AG04450 (cell line): ENCODE measurements at places on chromosomes 5 and 9.

GRCh38 chr9:123562844-123563346 lies 206.9 kb downstream of the CRB2 start:
- peak; percentile 61 for DNase-seq

- no peak for DNase-seq
Observed at GRCh38 chr5:147555176-147555575, 45.3 kb upstream of the DPYSL3 start.

GRCh38 chr5:102547141-102548035 lies 48.6 kb upstream of the SLCO6A1 start:
- no peak for DNase-seq

- DNase-seq, result no peak
Observed at GRCh38 chr5:1526681-1527131, 2.9 kb upstream of the LPCAT1 start.

DNA sequence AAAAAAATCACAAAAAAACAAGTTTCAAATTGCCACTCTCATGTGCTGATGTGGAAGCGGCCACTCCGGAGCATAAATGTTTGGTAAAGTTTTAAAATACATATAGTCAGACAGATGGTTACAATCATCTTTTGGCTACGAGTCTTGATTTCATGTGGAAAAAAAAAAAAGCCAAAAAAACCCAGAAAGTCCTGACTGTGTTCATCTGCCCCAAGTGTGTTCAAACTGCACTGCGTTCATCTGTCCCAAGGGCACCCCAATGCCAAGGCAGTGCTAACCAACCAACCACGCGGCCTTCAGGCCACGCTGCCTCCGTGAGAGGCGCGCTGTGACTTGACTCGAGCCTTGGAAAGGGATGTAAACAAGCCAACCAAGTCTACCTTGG lies 127.1 kb downstream of the MYO10 start:
- DNase-seq, result no peak

DNA sequence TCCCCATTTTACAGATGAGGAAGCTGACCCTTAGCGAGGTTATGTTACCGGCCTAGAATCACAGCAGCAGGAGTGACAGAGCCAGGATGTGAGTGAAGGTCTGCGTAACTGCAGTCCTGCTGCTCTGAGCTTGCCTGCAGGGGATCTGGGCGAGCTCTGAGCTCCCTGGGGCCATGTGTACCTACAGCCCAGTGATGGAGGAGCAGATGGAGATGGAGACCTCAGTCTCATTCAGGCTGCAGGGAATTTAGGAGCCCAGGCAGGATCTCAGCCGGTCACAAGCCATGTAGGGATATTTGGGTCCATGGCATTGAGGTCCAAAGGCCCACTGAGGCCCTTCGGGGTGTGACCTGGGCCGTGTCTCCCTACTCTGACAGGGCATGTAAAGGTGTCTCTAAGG lies 170.6 kb downstream of the CACNA1B start:
- no peak for DNase-seq

- DNase-seq, result no peak
Observed at GRCh38 chr5:148708854-148709253, 54.5 kb upstream of the HTR4 start.

- DNase-seq, result no peak
Observed at GRCh38 chr9:130624154-130624553, 40.2 kb upstream of the PRDM12 start.

DNA sequence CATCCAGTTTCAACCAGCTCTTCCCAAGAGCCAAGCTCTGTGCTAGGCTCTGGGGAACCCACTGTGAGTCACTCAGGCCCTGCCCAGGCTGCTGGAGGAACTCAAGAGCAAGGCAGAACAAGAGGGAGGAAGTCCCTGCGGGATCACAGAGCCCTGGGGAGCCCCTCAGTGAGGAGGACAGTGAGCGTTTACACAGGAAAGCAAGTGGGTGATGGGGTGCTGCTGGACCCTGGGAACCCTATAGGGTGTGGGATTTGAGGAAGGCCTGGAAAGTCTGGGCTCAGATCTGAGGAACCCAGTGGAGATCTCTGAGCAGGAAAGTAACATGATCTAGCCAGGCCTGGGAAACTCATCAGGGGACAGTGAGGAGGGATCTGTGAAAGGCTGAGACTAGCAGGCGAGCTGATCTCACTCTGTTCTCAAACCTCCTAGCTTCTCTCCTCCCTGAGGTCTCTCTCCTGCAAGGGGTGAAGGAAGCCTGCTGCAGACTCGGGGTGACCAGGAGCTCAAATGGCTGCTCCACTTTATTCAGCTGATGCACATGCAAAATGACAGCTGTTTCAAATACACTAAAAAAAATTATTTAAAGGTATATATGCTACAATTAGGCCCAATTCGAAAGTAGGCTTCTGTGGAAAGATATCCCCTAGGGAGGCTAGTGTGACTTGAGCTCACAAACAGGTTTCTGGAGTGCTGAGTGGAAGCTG lies 70.0 kb downstream of the SHB start:
- no peak for DNase-seq

DNA sequence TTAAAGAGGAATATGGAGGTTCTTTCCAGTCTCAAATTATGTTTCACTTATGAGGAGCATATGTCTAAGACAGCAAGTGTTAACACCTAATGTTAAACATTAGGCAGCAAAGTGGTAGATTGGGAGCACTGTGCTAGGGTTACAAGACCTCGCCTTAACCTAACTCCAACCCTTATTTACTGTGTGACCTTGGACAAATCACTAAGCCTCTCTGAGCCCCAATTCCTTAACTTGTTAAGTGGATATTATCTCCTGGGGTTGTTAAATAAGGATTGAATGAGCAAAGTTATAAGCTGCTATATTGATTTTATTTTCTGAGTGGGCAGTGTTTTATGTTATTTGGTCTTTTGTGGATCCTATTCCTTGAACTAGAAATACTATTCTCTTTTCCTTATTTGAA lies 38.3 kb downstream of the TMEFF1 start:
- DNase-seq, result no peak

GRCh38 chr5:171609806-171610452 lies 175.7 kb upstream of the SMIM23 start:
- DNase-seq, result no peak

DNA sequence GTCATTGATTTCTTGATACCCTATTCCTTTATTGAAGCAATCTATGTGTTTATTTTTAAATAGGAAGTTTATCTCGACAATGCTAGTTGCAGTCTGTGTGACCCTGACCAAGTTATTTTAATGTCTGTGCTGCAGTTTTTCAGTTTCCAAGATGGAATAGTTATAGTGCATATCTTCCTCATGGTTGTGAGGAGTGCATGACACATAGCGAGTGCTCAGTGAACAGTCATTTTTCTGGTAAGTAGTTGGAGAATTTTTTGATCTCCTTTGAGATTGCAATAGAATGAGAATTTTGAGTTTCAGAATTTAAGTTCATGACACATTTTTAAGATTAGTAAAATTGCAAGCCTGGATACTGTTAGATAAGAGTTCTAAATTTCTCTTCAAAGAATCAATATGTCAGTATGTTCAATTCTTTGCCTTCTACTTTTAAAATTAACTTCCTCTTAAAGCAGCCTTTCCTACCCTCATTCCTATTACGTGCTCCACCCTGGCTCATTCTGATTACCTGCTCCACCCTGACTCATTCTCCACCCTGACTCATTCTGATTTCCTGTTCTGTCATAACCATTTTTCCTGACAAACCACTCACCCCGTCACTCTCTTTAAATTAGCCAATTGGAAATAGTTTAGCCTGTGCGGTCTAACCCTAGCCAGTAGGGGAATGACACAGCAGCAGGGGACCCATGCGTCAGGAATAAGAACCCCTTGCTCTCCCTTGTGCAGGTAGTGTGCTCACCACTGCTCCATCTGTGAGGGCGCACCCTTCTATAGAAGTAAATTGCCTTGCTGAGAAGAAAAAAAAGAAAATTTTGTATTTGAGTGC lies 30.7 kb downstream of the SPIN1 start:
- no peak for DNase-seq

DNA sequence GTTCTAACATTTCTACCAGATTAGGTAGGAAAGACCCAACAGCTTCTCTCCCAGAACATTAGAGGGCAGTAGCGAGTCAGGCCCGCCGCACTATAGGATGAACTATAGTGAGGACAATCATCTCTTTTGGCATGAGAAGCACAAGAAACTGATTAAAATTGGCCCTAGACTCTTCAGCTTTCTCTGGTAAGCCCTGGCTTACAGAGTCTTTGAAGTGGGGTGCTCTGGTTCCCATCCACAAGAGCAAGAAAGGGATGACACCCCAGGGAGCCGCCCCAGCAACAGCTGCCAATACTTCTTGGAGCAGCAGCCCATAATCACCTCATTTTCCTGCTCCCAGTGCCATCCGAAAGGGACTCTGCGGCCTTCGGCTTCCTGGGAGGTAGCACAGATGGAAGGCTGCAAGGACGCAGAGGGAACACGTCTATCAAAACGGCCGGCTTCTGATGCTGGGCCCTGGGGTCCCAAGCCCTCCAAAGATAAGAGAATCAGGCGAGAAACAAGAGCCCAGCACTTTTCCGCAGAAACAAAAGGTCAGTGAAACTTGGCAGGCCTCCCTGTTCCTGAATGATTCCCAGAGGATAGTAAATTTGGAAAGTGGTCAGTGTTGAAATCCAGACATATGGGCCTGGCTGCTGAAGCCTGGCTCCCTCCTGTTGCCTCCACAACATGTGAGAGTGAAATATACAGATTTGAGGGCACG lies 69.3 kb downstream of the HSD17B3 start:
- peak; percentile 18 for DNase-seq

DNA sequence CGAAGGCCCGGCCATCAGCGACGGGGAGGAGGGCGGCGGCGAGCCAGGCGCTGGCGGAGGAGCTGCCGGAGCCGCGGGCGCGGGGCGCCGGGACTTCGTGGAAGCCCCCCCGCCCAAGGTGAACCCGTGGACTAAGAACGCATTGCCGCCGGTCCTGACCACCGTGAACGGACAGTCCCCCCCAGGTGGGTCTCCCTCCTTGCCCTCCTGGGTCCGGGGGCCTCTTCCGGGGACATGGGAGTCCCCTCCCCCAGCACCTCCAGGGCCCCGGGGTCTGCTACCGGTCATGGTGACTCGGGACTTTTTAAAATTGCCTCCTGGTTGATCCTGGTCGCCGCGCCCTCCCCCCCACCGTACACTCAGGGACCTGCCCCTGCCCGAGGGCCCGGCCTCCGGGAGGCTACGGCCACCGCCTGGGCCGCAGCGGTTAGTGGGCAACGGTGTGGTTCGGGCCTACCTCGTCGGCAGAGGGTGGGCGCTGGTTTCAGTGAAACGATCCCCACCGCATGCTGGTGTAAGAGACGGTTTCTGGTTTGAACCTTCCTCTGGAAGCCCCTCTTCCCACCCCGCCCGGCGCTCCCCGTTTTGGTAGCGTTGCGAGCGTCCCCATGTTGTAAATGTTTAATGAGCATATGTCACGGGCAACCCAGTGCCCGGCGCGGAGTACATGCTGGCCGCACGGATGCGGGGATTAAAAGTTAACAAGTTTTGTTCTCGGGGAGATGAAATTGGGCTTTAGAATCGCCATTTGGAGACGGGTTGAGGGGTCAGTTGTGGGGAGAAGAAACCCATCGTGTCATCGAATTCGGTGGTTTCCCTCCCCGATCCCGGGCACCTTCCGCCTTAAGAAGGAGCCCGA lies 1.1 kb downstream of the LARP1 start:
- DNase-seq, result no peak

DNA sequence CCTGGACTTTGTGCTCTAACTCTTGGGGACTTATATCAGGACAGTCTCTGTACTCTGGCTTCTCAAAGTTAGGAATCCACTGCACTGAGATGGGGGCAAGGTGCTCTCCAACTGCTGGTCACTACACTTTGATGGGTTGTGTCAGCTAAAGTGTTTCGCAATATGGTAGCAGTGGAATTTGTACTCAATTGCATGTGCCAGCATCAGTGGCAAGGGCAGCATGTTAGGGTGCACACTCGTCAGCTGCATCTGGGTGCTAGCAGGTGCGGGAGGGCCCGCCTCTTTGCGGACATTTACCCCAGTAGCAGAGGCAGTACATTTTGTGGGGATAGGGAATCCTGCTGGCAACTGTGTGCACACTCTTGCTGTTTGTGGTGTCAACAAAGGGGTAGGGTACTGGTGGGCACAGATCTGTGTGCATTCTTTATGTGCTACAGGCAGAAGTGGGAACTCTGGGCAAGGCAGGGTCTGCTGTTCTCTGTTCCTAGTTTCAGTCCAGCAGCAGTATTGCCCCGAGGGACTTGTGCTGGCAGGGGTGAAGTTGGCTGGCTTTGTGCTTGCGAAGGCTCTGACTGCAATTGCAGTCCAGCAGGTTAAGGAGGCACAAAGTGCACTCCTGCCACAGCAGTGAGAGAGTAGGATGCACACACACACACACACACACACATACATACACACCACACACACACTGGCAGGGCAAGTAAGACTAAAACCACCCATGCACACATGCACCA lies 924.8 kb upstream of the CDH9 start:
- DNase-seq, result no peak

DNA sequence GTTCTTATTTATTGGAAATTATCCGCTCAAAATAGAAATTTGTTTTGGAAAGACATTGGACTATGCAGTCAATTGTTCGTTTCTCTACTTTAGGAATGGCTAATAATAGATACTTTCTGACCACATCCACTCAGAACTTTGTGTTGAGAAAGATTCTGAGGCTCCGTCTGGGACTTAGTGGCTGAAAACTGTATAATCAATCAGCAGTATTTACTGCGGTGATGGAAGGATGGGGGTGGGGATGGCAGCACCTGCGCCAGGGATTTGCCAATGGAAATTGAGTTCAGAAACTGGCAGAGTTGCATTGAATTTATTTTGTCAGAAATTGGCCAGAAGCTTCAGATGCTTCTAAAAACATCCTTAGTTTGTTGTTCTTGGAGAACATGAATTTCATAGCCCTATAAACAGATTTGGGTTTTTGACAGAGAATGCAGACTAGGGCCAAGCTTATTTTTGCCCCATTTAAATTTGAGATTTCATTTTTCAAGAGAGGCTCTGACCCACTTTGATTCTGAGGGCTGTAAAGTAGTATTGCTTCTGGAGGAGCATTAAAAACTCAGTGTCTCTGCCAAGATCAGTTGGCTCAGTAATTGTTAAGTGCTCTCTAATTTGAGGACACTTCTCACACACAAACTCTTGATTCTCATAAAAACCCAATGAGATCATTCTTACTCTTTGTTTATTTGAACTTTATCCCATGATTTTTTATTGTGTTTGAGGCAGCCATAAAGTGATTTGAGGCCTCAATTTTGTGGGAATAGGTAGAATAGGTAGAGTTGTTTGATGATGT lies 215.1 kb downstream of the CD180 start:
- DNase-seq, result no peak

DNA sequence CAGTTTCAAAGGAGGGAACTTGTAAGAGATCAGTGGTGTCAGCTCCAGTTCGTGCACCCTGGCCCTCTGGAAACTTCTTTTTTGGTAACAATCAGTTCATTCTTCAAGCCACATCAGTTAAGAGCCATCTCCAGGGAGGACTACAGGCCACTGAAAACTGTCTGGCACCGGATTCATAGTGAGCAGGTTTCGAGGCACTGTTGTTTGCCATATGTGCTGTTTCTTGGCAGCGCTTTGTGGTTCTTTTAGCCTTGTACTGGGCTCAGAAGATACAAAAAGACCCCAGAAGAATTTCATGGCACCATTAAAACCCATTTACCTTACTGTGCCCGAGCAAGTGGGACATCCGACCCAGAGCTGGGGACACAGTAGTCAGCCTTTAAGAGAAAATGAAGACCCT lies 68.5 kb downstream of the OTULIN start:
- no peak for DNase-seq
